Stimulated activated CD4-positive, alpha-beta T cell treated with anti-CD3 and anti-CD28 coated beads, TNF-alpha, amount 100 ng/mL, for 1 hour (primary cell): ENCODE measurements at places on chromosomes 2 and 18.

DNA sequence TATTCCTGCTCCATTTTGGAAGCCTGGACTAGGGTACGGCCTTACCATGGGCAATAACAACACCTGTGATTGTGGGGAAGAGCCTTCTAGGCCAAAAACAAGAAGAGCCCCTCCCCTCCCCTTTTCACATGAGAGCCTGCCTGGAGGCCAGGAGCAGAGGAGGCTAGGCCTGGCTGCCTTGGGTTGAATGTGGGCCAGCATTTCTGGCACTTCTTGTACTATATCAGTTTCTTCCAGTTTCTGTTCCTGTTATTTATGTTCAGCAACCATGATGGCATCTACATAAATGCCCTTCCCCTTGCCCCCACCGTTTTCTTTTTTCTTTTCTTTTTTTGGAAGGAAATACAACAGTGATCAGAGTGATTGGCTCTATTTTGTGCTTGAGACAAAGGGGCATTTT lies 58.4 kb downstream of the KCTD18 start:
- DNase-seq = no peak

DNA sequence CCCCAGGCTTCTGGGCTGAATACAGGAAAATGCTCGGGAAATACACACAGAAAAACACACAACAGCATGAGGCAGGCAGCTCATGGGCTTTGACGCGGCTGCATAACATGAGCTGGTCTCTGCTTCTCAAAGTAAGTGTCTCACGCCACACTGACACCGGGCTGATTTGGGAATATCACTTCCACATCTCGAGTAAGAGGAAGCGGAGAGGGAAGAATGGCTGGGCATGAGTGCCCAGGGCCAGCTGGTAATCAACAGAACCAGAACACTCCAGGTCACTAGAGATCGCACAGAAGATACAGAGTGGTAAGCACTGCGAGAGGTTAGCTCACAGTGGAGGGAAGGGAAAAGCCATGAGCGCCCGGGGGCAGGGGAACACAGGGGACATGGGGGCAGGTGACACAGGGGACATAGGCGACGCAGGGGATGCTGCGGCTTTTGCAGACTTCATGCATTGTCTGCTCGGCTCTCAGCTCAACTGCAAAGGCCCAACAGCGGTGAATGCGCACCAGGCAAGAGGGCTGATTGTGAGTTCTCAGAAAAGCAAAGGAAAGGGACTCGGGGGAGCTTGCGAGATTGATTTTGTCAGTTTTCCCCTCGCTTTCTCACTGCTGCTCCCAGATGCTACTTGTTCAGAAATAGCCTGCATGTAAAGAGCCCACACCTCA lies 141.4 kb downstream of the MBP start:
- no peak for DNase-seq

- no peak for DNase-seq
Observed at GRCh38 chr18:2913398-2914005, 66.7 kb downstream of the EMILIN2 start.

GRCh38 chr2:216104691-216105090 lies 4.5 kb upstream of the XRCC5 start:
- no peak for DNase-seq

GRCh38 chr2:171747371-171747770 lies 60.1 kb downstream of the DYNC1I2 start:
- no peak for DNase-seq

DNA sequence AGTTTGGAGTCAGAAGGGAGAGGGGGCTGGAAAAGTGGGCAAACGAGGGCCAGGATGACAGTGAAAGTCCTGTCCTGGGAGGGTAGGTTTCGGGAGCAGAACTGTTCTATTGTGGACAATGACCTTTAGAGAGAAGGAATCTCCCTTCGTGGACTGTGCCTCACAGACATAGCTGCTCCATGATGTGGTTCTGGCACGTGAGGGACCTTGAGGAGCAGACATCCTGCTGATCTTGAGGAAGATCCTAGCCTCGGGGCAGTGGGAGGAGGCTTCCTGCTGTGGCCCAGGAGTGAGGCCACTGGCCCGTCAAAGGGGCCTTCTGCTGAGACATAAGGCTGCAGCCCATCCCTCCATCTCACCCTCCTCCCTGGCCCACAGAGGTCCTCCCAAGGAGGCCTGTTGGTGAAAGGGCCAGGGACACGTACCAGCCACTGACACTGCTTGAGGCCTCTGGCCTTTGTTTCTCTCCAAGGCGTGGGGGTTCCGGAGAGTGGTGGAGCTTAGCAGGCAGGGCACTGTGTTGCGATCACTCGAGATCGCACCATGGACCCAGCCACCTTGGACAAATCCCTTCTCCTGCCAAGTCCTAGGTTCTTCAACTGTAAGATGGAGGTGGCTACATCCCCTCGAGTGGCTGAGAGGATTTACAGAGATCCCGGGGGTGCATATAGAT lies 167.2 kb downstream of the CELF4 start:
- no peak for DNase-seq

- no peak for DNase-seq
Observed at GRCh38 chr18:45522371-45522770, 92.9 kb upstream of the SLC14A2 start.

GRCh38 chr2:128640166-128640844 lies 321.6 kb upstream of the HS6ST1 start:
- no peak for DNase-seq

DNA sequence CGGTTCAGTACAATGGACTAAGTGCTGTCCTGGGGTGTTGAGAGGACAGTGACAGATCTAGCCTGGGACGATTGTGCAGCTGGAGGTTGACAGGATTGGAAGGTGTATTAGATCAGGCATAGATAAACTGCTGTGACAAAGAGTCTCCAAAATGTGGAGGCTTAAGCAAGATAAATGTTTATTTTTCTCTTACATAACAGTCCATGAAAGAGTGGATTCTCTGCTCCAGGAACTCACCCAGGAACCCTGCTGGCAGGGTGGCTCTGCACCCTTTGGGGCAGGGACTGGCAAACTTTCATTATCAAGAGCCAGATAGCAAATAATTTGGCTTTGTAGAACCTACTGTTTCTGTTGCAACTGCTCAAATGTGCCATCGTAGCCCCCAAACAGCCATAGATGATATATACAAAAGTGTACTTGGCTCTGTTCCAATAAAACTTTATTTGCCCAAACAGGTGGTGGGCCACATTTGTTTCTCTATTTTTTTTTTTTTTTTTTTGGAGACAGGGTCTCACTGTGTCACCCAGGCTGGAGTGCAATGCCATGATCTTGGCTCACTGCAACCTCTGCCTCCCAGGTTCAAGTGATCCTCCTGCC lies 9.7 kb downstream of the HRH4 start:
- no peak for DNase-seq

- DNase-seq = no peak
Observed at GRCh38 chr2:159140070-159140769, 146.3 kb downstream of the WDSUB1 start.

DNA sequence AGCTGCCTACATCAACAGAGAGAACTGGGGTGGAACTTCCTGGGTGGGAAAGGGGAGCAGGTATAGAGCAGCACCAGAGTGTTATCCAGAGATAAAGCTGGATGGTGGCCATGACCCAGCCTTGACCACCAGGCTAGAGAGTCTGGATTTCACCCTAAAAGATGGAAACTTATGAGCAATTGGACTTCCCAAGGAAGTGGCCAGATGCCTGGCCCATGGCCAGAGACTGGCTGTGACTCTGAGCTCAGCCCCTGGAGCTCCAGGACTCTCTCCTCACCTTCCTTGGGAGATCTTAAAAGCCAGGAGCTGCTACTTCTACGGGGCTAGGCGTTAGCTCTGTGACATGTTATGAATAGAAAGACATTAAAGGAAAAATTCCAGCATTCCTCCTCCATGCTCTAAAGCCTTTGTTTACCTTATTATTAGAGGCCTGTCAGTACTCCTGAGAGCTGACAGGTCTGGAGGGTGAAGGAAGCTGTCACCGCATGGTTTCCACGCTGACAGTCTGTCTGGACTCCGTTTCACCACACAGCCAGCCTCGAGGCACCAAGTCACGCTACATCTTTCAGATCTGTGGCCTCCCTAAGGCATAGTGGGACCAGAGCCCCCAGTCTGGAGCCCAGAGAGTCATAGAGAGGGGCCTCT lies 260.0 kb upstream of the SIX2 start:
- DNase-seq = no peak

DNA sequence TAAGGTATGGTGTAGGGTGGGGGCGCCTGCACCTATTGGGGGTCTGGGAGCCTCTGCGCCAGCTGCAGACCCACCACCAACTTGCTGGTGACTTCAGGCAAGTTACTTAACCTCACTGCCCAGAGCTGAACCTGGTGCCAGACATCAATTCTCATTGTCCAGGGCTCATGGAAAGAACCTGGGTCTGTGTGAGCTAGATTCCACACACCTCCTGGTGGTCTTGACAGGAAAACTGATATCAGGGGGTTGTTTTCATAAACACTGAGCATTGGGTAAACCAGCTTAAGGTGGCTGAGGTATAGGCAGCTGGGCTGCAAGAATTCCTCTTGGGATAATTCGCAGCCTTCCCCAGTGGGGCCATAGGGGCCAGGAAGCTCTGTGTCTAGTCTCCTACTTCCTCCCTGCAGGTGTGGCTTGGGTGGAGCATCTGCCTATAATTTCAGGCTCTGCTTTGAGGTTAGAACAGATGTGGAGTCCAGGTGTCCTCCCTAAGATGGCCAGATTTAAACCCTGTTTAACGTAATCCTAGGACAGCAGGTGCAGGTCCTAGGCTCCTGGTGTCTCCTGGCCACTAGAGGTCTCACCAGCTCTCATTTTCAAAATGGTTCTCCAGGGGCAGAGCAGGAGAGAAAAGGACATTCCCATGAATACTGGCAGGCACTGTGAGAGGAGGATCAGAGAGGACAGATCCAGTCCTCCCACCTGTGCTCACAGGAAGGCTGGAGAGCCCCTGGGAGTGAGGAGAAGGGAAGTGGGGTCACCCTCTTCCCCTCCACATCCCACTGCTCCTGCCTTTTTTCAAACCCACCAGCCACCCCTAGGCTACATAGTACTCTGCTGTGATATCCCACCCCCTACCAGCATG lies 100.4 kb upstream of the SMAD2 start:
- DNase-seq = no peak

- DNase-seq = peak; percentile 42
Observed at GRCh38 chr18:13375302-13376255, 157.0 kb downstream of the LDLRAD4 start.

DNA sequence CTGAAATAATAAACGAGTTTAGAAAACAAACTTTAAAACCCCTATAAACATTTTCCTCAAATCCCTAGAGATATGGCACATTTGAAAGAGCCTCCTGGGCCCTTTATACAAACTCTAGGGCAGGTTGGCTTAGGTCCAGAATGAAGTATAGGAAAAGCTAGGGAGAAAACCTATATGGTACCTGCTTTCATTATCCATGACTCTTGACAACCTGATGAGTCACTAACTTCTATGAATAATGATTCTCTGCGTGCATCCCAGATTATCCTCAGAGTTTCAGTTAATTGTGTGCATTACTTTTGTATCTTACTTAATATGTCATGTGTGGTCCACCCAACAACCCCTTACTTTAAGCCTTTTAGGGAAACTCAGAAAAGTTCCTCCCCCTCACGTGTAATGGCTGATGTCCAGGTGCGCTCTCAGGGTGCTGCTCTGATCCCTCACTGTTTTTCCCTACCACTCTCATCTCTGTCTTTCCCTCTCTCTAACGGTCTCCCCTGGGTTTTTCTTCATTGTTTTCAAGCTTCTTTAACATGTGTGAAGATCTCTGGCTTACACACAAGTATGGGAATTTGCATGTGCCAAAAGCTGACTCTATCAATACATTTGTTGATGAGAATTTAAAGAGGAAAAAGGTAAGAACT lies 78.5 kb downstream of the LRP1B start:
- no peak for DNase-seq

GRCh38 chr2:64863097-64863820 lies 125.9 kb upstream of the SLC1A4 start:
- DNase-seq = no peak

DNA sequence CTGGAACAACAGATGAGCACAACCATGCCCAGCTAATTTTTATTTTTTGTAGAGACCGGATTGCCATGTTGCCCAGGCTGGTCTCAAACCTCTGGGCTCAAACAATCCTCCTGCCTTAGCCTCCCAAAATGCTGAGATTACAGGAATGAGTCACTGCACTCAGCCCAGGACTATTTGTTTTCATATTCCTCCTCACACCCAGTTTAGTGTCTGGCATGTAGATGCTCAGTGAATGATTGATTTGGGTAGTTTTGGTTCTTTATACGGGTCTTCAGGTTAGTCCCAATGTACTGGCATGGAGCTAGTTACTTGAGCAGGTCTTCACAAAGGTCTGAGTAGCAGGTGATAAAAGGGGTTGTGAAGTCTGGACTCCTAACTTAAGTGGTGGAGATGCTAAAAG lies 6.2 kb downstream of the EIF2B4 start:
- DNase-seq = no peak

- no peak for DNase-seq
Observed at GRCh38 chr2:108806371-108807113, 20.0 kb downstream of the CCDC138 start.

- no peak for DNase-seq
Observed at GRCh38 chr2:66305718-66306117, 129.2 kb upstream of the MEIS1 start.

GRCh38 chr2:38620282-38620977 lies 17.7 kb upstream of the HNRNPLL start:
- no peak for DNase-seq

DNA sequence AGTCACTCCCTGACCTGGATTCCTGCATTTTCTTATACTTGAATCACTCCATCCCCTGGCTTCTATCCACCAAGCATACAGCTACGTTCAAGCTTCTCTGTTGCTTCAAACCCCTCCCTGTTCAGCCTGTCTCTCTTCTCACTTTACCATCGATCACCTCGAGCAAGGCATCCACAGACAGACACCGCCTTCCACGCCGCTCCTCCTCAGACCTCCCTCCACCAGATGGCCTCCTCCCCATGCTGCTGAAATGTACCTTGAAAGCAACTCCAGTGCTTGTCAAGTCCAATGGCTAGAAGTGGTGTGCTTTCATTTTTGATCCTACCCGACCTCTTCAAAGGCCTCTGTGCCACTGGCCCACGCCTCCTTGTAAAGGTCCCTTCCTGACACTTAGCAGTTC lies 131.3 kb upstream of the ACAA2 start:
- DNase-seq = no peak

GRCh38 chr2:66536997-66537396 lies 102.1 kb downstream of the MEIS1 start:
- no peak for DNase-seq

DNA sequence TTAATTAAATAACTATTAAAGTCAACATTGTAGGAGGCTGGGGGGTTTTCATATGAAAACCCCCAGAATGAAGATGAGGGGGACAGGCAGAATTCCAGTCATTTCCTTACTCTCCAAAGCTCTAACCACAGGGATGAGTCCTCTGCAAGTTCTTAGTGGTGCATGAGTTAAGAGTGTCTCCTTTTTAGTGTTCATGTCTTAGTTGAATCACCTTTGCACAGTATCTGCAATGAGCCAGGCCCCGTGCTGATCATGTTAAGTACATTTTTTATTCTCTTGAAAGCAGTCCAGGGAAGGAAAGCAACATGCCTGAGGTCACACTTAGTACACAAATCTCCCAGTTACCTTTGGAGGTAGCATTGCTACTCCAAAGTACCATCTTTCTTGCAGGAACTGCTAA lies 25.7 kb upstream of the MSGN1 start:
- DNase-seq = no peak

- peak; percentile 9 for DNase-seq
Observed at GRCh38 chr18:76620321-76621170, 125.5 kb upstream of the ZNF516 start.

GRCh38 chr2:204751472-204751871 lies 206.2 kb downstream of the PARD3B start:
- no peak for DNase-seq
